ENCODE measurements at places on chromosomes 3 and 15.

DNA sequence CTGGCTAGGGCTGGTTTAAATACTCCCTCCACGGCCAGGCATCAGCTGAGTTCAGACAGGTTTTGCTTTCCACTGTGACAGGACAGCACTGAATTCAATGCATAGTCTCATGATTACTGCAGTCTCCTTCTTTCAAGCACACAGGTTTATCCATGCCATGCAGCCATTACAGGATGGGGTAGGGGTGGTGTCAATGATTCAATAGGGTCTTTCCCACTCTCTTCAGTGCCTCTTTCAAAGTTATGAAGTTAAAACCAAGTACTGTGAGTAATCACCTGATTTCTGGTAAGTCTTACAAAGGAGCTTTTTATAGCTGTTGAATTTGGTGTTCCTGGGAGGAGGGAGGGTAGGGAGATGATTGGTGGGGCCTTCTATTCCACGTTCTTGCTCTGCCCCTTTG, 47.2 kb downstream of the TMEM212 start:
- no peak for DNase-seq

DNA sequence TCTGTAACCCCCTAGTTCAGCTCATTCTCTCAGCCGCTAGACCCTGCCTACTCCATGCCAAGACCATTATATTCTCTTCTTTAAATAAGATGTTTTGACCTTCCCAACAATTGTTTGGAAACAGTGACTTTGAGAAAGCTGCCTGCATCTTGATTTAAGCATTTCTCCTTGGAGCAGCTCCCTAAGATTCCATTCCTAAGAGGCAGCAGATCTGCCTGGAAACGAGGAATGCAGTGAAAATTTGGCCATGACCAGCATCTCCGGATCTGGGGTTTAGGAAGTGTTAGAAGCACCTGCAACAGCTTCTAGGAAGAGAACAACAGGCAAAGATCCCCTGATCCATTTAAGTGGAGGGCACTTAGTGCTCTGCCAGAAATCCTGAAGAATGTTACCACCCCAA, 235.7 kb downstream of the NTRK3 start:
- no peak for DNase-seq

DNA sequence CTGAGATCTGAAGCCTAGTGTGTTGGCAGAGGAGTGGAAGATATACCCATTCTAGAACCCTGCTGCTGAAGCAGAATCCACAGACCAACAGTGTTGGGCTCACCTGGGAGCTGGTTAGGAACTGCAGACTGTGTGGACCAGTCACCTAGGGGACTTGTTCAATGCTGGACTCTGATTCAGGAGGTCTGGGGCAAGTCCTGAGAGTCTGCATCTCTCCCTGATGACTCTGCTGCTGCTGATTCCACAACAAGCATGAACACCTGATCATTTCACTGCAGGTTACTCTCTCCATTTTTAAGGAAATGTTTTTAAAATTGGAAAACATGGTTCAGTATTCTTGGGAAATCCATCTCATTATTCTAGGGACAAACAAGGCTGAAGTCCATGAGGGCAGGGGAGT, 84.9 kb downstream of the SEMA6D start:
- no peak for DNase-seq

DNA sequence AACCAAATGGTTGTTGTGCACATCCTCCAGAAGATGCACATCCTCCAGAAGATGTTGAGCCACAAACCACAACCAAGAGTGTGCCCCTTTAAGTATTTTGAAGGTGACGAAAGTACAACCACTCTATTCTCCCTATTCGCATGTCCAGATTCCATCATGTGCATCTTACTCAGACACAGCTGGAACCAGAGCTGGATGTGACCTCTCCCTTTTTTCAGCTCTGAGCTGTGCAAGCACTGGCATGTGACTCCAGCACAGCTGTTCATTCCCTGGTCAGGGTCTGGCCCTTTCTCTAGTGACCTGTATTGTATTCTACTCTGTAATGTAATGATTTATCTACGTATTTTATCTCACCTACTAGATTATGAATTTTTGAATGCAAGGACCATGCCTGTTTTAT, 29.3 kb upstream of the DLG1 start:
- DNase-seq, result no peak

GRCh38 chr3:9196020-9196419, 53.4 kb downstream of the SRGAP3 start:
- no peak for DNase-seq

- no peak for DNase-seq
Measured at GRCh38 chr3:106566277-106566676, 697.5 kb upstream of the CBLB start.

GRCh38 chr3:12371525-12372140, 82.8 kb downstream of the PPARG start:
- DNase-seq, result no peak

- no peak for DNase-seq
Measured at GRCh38 chr3:72033666-72034428, 248.9 kb upstream of the PROK2 start.

GRCh38 chr3:6799264-6799915, 61.5 kb upstream of the GRM7 start:
- peak; percentile 23 for DNase-seq

- DNase-seq, result no peak
Measured at GRCh38 chr3:22244761-22245521, 493.9 kb upstream of the ZNF385D start.

GRCh38 chr15:89863918-89864317, 29.9 kb downstream of the AP3S2 start:
- no peak for DNase-seq

DNA sequence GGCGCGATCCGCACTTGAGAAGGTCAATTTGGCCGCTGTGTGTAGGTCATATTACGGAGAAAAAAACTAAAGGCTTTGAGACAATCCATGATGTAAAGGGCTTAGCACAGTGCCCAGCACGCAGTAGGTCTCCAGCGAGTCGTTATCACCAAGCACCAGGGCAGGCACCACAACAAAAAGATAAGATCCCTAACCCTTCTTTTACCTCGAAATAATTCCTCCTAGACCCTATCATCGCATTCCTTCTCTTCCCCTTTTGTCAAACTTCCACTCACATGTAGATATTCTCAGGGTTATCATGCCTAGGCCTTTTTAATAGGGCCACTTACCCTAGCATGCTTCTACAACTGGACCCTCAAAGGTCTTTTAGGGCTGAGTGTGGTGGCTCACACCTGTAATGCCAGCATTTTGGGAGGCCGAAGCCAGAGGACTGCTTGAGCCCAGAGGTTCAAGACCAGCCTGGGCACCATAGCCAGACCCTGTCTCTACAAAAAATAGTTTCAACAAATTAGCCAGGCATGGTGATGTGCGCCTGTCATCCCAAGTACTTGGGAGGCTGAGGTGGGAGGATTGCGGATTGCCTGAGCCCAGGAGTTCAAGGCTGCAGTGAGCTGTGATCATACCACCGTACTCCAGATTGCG, 13.5 kb downstream of the ZNF774 start:
- no peak for DNase-seq

GRCh38 chr15:53911431-53911830, 66.8 kb upstream of the UNC13C start:
- no peak for DNase-seq

DNA sequence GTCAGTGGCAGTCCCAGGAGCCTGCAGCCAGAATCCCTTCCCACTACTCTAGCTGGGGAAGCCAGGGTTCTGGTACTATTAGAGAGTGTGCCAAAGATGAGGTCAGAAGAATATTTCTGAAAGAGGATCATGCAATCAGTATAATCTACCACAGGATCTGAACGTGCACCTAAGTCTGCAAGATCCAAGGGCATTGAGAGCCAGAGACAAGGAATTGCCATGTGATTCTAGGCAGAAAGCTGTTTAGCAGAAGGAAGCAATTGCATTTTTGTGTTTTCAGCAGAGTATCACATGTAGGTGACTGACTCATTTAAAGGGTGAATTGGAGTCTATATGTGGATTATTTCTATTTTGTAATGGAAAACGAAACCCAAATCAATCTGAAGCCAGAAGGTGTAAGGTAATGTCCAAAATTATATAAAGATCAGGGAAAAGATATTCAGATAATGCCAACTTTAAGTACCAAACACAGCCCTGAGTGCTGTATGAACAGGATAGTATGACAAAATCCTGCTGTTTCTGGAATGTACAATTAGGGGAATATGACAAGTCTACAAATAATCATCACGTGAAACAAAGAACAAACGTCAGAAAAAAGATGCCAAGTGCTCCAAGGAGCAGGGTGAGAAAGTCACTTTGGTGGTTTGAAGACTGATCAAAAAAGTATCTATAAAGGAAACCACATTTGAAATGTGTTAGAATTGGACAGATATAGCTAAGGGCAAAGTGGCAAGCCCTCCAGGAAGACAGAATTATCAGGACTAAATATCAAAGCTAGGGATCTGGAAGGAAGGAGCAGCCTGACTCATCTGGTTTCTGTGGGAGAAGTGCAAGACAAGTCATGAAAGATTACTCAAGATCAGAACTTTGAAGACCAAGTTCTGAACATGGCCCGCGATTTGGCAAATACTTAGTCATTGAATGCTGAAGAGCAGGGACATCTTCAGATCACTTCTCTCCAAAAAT, 1036.6 kb downstream of the NTRK3 start:
- DNase-seq, result no peak

GRCh38 chr3:65617787-65618186, 420.9 kb downstream of the MAGI1 start:
- DNase-seq, result no peak

- no peak for DNase-seq
Measured at GRCh38 chr3:122003112-122003511, 18.9 kb downstream of the ILDR1 start.

GRCh38 chr15:75171408-75171807, 30.3 kb upstream of the C15orf39 start:
- DNase-seq, result peak; percentile 46

- DNase-seq, result no peak
Measured at GRCh38 chr15:61974759-61975158, 85.5 kb downstream of the VPS13C start.

DNA sequence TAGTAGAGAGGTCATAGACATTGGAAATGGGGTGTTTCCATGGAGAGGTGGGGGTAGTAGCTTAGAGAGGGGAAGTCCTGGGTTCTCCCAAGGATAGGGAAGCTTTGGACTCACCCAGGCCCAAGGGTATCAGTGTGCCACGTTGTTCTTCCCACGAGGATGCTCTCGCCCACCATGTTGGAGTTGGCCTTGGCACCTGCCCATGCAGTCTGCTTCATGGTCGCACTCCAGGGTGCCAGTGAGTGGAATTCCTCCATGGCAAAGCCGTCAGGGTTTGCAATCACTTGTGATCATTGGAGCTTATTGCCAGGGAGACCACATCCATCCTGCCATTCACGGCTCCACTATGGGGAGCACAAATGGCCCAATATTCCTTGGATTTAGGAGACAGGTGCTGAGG, 60.6 kb downstream of the GRIP2 start:
- DNase-seq, result no peak
